ENCODE measurements at places on chromosomes 12 and 14.

DNA sequence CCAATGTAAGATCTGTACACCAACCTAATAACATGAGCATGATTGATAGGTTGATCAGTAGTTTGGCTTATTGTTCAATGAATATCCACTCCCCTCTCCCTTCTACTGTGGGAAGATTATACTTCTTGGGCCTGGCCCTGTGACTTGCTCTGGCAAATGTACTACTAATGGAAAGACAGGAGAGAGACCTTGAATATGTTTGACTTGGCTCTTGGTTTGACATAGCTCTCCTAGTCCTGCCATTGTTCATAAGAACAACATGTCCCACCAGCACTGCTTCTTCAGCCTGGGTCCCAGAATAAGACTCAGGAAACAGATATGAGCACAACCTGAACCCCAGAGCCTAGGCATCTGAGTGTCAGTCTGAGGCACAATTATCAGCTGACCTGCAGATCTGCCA is 112.8 kb upstream of the RESF1 start:
- DNase-seq, result no peak

DNA sequence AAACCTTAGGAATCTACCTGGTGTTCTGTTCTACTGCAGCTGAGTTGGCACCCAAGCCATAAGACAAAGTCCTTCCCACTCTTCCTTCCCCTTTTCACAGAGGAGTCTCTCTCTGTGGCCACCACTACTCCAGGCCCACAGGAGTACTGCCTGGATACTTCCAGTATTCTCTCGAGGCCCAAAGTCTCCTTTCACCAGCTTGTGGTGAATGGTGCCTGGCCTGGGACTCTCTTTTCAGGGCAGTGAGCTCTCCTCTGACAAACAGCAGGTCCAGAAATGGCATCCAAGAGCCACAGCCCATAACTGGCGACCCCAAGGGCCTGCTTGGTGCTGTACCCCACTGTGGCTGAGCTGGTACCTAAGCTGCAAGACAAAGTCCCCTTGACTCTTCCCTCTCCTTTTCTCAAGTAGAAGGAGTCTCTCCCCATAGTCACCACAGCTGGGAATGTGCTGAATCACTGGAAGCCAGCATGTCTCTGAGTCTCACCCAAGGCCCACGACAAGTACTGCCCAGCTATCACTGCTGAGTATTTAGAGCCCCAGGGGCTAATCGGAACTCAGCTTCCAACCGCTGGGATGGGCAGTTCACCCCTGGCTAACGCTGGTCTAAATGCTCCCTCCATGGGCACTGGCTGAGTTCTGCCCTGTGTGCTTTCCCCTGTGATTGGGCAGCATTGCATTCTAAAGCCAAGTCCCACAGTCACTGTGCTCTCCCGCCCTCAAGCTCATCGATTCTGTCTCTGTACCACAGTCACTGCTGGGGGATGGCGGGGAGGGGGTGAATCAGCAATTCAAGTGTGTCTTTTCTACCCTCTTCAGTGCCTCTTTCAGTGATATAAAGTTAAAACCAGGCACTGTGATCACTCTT is 6.1 kb downstream of the A2ML1 start:
- DNase-seq, result no peak

DNA sequence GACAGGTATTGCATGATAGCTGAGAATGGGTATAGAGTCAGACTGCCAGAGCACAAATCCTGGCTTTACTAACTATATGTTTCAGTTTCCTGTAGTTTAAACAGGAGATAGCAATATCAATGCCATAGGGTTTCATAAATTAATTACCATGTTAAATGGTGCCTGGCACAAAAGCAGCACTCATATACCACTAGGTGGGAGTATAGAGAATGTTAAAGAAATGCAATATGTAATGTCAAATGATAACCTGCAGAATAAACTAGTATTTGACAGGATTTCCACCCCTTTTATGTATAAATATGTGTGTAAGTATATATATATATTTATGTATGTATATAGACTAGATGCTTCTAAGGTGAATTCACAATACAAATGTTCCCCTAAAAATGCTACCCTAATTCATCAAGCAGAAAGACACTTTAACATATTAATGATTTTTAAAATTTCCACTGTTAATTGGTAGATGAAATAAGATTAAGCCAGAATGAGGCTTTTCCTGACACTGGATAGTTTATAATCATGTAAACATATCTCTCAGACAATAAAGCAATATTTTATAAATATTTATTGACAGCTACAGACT is 8.6 kb downstream of the WDR89 start:
- DNase-seq, result no peak

- no peak for DNase-seq
These were observed 34.1 kb downstream of the CCDC85C start for GRCh38 chr14:99569725-99570543.

- DNase-seq, result no peak
These were observed 1120.5 kb upstream of the FLRT2 start for GRCh38 chr14:84409435-84409834.

GRCh38 chr12:100238801-100239200 is 28.1 kb downstream of the DEPDC4 start:
- no peak for DNase-seq

Measured in osteocyte (in vitro differentiated cells).